ENCODE measurements at places on chromosomes 2 and 18.

DNA sequence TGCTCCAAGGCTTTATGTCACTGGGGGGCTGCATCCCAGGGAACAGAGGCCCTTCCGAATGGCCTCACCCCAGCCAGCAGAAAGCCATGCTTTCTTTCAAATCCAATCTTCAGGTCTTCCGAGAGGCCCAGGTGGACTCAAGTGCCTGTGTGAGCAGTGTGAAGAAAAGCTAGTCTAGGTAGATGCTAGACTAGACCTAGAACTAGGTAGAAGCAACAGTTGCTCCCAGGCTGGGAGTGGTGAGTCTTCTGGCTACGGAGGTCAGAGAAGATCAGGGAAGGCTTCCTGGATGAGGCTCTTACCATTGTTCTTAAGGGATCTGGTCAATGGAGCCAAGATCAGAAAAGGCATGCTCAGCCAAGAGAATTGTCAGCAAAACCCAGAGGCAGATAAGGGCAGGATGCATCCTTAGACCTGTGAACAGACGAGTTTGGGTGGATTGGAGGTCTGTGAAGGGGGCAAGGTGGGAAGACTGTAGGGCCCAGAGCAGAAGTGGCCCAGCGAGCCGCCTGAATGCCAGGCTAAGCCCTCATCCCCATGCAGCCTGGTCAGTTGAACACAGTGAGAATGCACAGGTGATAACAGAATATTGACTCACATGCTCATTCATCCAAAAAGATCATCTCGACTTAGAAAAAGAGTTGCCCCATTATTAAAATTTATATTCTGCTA, 110.8 kb downstream of the SMAD7 start:
- DNase-seq, result no peak

DNA sequence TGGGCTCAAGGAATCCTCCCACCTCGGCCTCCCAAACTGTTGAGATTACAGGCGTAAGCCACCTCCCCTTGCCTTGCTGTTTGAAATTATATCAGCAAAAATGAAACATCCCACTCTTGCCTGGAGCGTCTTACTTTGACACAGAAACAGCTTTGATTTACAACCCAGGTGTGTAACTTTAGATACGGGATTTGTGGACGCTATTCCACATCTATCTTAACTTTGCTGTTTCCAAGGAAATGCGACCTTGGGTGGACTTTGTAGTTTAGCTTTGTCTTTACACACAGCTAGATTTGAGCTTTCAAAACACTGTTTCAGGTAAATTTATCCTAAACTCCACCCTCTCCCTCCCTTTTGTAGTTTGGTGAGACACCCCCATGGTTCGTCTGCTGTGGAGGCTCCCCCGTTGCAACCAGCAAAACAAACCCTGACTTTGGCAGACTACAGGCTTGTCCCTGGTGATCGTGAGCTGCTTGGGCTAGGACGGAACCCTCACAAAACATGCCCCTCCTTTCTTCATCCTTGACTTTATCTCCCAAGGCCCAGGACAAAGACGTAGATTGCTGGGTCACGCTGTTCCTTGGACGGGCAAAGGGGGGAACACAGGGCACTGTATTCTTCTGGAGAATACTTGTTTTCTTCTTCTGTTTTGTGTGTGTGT, 5.5 kb upstream of the MSH6 start:
- no peak for DNase-seq

DNA sequence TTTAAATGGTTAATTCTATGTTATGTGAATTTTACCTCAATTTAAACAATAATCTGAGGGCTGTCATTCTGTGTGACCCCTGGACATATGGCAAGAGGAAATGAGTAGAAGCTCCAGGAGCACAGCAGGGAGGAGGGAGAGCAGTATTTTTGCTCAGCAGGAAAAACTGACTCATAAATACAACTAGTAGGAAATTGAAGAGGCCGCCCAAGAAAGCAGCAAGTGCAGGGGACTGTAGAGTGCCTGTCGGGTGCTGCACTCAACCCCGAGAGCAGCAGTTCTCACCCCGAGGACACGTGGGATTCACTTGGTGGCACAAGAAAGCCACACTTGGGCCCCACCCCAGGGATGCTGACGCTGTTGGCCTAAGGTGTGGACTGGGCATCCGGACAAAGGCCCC, 60.8 kb downstream of the NPAS2 start:
- DNase-seq, result peak; percentile 49

DNA sequence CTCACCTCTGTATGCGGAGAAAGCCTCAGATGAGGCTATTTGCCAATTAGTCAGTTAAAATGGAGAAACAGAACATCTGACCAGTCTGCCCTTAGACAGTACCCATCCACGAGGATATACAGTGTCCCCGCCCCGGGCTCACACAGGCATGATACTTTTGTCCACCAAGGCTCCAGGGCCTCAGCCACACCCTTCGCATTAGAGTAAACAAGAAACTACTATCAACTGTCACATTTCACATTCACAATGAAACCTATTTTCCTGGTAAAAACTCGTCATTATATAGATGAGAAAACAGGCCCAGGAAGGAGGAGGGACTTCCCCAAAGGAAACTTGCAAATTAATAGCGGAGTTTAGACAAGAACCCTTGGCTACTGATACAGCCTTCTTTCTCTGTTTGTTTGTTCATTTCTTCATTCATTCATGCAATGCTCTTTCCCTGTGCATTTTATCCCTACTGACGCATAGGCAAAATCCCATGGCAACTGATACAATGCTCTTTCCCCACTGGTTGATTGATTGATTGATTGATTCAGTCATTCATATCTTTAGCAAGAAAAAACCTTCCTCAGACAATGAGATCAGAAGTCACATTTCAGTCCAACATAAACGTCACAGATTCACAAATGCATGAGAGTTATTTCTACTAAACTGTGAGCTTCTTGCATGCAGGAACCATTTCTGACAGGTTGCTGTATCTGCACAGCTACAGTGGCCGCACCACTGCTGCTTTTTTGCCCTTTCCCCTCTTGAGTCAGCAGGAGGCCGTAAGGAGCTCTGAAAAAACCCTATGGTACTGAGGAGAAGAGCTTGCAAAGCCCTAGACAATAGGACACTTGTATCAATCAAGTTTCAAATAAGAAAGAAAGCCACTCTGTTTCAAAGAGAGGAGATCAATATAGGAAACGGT, 777.1 kb downstream of the RNF144A start:
- no peak for DNase-seq

DNA sequence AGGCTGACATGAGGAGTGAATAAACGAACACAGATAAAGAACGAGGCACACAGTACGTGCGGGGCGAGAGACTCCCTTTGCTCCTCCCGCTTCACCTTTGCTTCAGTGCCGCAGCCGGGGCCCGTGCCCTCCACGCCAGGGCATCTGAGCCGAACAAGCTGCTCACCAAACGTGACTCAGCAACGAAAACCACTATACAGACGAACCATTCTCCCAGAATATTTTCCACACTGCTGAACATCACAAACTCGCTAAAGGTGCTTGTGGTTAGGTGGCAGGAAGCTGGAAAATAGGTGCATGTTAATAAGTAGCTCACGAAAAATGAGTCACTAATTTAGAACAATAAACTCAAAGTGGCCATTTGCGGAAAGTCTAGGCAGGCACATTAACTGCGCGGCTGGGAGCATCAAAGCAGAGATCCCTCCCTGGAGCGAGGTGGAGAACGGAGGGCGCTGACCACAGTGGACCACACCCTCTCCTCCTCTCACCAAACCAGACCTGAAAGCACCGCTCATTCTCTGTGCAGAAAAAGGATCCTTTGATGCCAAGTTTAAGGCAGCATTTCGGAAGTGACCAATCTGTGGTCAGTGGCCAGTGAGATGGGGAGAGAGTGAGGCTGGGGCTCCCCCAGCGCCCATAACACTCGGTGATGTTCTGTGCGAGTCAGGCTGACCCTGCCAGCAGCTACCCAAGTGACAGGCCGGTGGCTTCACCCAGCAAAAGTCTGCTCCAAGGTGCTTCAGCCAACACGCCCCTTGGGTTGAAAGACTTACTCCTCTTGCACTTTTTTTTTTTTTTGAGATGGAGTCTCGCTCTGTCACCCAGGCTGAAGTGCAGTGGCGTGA, 153.2 kb downstream of the HDAC4 start:
- DNase-seq, result no peak

DNA sequence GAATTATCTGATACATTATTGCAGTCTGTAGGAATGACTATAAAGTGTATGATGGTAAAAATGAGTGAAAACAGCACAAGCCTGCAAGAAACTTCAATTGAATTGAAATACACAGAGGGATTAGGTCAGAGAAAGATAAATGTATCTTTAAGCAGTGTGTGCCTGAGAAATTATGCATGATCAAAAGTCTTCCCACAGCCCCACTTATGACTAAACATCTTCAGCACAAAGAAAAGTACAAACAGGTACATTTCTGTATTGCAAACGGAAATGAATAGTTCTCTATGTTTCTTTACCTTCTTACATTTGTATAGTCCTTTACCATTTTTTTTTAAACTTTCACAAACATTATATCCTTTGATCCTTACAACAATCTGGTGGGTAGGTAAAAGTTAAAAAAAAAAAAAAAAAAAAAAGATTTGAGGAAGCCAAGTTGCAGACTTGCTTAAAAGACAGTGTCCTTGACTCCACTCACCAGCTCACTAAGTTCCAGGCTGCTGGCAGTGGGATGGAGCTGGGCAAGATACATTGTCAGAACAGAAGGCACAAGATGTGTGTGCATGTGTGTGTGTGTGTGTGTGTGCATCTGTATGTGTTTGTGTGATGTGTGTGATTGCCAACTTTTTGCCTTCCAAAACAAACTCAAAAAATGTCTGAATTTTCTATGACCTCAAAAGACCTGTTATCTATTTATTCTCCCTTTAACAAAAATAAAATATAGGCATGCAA, 423.7 kb upstream of the ACVR2A start:
- DNase-seq, result no peak

- DNase-seq, result no peak
These were observed 178.6 kb downstream of the SEPTIN10 start for GRCh38 chr2:109435066-109435690.

Measured in mesenchymal stem cell (in vitro differentiated cells and primary cell).